ENCODE measurements at places on chromosomes 5 and 9. TPM values are rescaled to one million over a fixed set of nuclear protein-coding genes. Genes with fewer than 3 reads are reported as not detected.

BAAT gene
- 0.13 TPM for total RNA-seq

SEMA5A gene
- 7.0 TPM for total RNA-seq

TMEM215 gene
- total RNA-seq = not detected

CTXN3 gene
- total RNA-seq = not detected

SOHLH1 gene
- total RNA-seq = not detected

GEMIN5 gene
- 11.7 TPM for total RNA-seq

SPATA31E1 gene
- not detected for total RNA-seq

ANKRD34B gene
- total RNA-seq = 1.5 TPM

PCDHB6 gene
- not detected for total RNA-seq

RAI14 gene
- 118 TPM for total RNA-seq
